Fibroblast of the aortic adventitia (primary cell): ENCODE measurements at places on chromosomes 2 and 18.

DNA sequence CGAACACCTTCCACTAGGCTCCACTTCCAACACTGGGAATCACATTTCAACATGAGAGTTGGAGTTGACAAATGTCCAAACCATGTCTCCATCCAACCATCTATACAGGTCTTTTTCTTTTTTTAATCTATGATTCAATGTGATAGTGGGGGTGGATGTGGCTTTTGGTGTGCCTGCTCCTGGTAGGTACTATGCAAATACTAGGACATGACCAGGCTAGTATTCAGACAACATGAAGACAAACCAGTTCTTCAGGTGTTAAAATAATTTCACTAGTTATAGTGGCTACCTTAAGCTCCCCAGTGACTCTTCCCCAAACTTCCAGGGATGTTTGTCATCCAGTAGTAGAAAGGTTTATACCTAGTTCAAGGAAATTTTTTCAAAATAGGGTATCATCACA, 387.5 kb downstream of the CDH2 start:
- DNase-seq = no peak

DNA sequence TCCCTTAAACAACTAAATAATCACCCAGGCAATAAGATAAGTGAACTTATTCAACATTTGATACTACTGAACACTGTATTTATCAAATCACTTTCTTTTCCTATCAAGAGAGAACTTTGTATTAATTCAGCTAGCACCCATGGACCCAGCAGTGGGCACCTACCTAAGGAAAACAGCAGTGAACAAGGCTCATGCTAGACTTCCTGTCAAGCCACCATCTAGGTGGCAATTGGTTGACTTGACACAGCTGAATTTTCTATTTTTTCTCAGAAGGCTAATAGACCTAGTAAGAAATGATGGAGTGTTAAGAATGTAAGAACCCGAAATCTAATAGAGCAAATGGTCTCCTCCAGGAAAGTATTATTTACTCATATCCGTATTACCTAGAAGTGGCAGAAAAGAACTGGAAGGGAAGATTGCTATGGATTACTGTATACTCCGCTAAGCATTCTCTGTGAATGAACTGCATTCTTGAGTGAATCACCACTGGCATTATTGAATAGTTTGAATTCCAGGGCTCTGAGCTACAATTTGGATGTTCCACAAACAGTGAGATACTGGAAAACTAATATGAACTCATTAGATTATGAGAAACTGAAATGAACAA, 988.2 kb upstream of the CDH2 start:
- peak; percentile 92 for DNase-seq

DNA sequence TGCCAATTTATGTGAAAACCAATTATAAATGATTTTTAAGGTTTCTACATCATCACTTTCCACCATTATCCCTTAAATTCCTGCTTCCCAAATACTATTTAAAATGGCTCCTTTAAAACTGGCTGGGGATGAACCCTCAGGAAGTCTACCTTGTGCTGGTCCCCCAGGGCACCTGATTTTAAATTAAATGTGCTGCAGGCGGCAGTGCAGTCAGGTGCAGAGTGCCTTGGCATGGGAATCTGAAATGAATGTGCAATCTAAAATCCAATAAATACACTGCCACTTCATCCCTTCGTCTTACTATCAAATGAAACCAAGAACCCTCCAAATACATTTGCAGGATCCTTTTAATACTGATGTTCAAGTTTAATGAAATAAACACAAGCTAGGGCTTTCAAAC, 61.8 kb downstream of the C2orf76 start:
- no peak for DNase-seq

DNA sequence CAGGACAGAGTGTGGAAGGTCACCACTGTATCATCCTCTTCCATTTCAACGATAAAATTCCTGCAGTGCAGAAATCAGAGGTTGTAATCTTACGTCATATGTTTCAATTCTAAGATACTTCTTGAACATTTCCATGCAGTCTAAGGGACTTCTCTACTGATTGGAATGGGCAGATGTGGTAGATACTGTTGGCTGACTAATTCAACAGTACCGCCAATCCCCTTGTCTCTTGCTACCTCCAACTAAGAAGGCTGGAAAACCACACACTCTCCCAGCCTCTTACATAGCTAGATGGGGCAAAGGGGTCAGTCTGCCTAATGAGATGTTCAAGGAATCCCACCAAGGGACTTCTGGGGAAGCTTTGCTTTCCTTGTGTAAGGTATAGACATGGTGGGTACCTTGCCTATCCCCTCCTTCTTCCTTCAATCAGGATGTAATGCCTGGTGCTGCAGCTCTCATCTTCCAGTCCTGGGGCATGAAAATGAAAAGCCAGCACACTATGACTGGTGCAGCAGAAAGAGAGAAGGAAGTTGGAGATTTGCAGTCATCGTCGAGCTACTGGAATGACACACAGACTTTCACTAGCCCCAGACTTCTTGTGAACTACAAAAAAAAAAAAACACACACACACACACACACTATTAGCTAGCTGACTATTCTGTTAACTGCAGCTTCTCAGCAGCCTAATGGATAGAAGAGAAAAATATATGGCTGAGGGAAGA, 84.1 kb downstream of the ALPK2 start:
- no peak for DNase-seq

GRCh38 chr2:151374436-151374835, 17.0 kb downstream of the TNFAIP6 start:
- peak; percentile 80 for DNase-seq

DNA sequence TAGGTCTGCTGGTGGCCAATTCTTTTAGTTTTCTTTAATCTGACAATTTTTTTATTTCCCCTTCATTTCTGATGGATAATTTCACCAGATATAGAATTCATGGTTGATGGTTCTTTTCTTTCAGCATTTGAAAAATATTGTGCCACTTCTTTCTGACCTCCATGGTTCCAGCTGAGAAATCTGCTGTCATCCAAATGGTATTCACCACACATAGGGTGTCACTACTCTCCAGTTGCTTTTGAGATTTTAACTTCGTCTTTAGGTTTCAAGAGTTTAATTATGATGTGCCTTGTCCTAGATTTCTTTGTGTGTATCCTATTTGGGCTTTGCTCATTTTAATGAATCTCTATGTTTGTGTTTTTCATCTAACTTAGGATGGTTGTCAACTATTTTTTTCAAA, 488.6 kb upstream of the HS6ST1 start:
- DNase-seq = no peak
